Tibial artery (tissue), 4 donors: ENCODE measurements at places on chromosomes 6 and 20.

GRCh38 chr20:54090230-54091119, 20.1 kb upstream of the BCAS1 start:
- no peaks in the 10 kb centered on the region for H3K4me1 ChIP-seq
- H3K36me3 ChIP-seq: no peaks in the 10 kb centered on the region
- peaks cover 6% of the 10 kb centered on the region for H3K27me3 ChIP-seq
- DNase-seq: no peak
- no peak overlapping the region for H3K27ac ChIP-seq

- DNase-seq: peak; percentile 78
- peak overlapping the region; percentile 73 for H3K27ac ChIP-seq
- peaks cover 28% of the 10 kb centered on the region for H3K4me1 ChIP-seq
Measured at GRCh38 chr20:38073307-38074071, 39.9 kb downstream of the RPRD1B start.

- H3K27me3 ChIP-seq: no peaks in the 10 kb centered on the region
- H3K4me3 ChIP-seq: no peak overlapping the region
- H3K27ac ChIP-seq: no peak overlapping the region
- H3K36me3 ChIP-seq: no peaks in the 10 kb centered on the region
Measured at GRCh38 chr6:130425537-130425936, 59.7 kb downstream of the TMEM200A start.

DNA sequence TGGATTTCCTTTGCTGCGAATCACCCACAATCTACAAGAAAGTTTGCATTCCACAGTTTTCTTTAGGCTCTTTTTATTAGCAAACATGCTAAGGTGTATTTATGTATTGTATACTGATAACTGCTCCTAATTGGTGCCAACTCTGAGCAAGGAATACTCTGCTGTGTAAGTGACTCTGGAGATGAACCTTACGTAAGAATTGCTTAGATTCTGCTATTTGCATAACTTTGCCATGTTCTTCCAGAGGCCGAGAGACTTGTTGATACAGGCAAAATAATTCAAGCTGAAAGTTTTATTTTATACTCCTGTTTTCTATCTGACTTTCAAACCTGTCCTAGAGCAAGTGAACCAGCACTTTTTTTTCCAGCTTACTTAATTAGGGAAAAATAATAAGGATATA, 461.3 kb downstream of the GJA1 start:
- H3K27ac ChIP-seq: no peak overlapping the region
- H3K27me3 ChIP-seq: no peaks in the 10 kb centered on the region

GRCh38 chr6:99017150-99017549, 69.4 kb upstream of the FBXL4 start:
- no peak overlapping the region for H3K4me3 ChIP-seq
- no peak overlapping the region for H3K27ac ChIP-seq
- DNase-seq: no peak
- no peaks in the 10 kb centered on the region for H3K4me1 ChIP-seq

DNA sequence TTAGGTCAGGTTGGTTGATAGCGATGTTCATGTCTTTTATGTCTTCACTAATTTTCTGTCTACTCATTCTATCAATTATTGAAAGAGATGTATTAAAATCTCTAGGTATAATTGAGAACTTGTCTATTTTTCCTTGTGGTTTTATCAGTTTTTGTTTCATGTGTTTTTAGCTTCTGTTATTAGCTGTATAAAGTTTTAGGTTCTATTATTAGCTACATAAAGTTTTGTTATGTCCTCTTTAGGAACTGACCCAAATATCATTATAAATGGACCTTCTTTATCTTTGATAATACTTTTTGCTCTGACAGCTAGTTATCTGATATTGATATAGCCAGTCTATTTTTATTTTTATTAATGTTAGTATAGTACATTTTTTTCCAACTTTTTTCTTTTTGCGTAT, 92.4 kb upstream of the TMEM170B start:
- H3K4me1 ChIP-seq: no peaks in the 10 kb centered on the region
- no peak overlapping the region for H3K4me3 ChIP-seq
- H3K27ac ChIP-seq: no peak overlapping the region
- no peaks in the 10 kb centered on the region for H3K36me3 ChIP-seq

GRCh38 chr6:140445474-140446004, 1071.1 kb upstream of the CITED2 start:
- DNase-seq: no peak
- no peak overlapping the region for H3K4me3 ChIP-seq
- no peaks in the 10 kb centered on the region for H3K36me3 ChIP-seq
- H3K4me1 ChIP-seq: peaks cover 11% of the 10 kb centered on the region

DNA sequence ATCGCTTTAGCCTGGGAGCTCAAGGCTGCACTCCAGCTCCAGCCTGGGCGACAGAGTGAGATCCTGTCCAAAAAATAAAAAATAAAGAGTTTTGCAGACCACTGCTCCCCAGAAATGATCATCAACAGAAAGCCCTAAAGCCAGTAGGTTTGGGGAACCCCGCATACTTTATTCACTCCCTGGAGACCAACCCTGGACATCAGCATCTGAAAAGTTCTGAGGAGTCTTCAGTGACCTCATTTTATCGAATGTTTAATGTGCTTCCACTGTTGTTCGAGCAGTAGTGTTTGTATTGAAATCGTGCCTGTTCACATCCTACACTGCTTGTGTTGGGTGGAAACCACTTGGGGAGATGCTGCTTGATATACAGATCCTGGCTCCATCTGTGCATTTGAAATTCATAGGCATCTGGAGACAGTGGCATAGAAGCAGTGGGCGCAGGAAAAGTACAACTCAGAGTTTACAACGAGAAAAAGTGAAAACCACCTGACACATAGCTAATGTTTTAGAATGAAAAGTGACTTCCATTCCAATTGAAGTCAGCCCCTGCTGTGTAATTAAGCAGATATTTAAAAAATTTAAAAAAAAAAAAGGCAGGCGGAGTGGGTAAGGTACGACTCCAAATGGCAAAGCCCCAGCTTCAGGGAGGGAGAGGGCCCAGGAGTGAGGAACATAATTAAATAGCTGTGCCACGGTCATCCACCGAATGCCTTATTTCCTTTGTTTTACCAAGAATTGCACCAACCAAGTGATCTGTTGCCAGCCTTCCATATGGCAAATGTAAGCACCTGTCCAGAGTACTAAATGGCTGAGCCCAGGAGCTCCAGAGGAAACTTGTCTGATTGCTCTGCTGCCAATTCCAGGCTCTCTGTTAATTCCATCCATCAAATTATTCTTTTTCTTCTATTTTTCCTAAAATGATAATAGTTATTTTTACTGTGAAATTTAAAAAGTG, 100.4 kb upstream of the NAA20 start:
- H3K4me3 ChIP-seq: no peak overlapping the region
- H3K4me1 ChIP-seq: peaks cover 4% of the 10 kb centered on the region
- no peaks in the 10 kb centered on the region for H3K27me3 ChIP-seq
- DNase-seq: no peak
- no peaks in the 10 kb centered on the region for H3K36me3 ChIP-seq

DNA sequence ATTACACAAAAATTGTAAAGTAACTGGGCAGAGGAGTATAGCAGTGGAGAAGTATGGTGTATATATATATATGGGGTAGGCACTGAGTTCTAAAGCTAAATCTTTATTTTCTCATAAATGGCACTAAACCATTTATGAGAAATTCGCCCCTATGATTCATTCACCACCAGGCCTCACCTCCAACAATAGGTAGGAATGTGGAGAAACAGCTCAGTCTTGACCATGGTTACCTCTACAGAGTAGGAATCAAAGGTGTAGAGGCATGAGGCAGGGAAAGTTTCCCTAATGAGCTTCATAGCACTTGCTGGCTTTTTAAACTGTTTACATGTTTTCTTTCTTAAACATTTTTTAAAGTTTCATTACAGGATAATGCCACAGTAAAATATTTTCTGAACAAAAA, 36.9 kb upstream of the SUMO4 start:
- peaks cover 22% of the 10 kb centered on the region for H3K4me1 ChIP-seq
- H3K4me3 ChIP-seq: no peak overlapping the region
- no peaks in the 10 kb centered on the region for H3K36me3 ChIP-seq
- no peak overlapping the region for H3K27ac ChIP-seq
- H3K27me3 ChIP-seq: no peaks in the 10 kb centered on the region
- DNase-seq: no peak

DNA sequence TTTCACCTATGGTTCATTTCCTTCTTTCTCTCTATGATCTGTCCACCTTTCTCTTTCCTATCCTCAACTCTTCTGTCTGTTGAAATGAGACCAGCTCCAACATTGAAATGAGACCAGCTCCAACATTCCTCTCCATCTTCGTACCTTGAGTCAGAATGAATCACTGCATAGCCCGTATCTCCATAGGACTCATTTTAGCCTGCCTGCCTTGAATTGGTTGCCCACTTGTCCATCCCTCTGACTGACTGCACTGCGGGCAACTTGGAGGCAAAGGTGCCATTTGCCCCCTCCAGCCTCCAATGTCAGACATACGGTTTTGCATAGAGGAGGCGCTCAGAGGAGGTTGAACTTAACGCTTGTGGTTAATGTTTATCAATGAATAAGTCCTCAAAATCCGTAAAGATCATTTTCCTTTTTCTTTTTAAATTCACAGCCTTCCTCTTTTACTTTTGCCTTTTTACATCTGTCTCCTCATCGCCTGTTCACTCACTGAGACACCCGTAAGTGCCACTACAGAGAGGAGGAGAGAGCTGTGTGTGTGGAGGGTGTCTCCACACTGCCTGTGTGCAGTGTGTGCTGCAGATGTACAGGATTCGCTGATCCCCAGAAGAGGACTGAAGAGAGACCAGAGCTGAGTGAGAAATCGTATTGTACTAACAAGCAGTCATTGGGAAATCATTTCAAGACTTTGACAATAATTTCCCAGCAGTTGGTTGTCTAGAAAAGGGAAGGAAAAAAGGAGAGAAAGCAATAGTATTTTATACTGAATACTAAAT, 579.6 kb upstream of the MAP3K7 start:
- H3K4me1 ChIP-seq: no peaks in the 10 kb centered on the region
- no peaks in the 10 kb centered on the region for H3K36me3 ChIP-seq
- no peak for DNase-seq
- H3K4me3 ChIP-seq: no peak overlapping the region
- no peaks in the 10 kb centered on the region for H3K27me3 ChIP-seq

DNA sequence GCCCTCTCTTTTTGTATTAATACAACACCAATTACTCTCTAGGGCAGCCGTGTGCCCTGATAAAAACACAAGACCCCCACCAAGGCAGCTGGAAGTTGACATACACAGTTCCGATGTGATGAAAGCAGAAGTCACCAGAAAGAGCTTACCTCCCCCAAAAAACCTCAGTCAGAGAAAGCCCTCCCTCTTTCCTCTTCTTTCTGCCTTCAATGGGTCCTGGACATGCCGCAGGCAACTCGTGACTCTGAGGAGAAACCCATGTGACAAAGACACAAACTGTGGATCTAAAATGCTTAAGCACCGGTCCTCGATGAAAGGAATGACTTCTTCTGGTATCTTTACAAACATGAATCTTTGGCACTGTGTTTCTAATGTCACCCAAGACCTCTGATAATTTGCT, 117.7 kb upstream of the CCDC28A start:
- H3K4me3 ChIP-seq: no peak overlapping the region
- no peaks in the 10 kb centered on the region for H3K27me3 ChIP-seq
- H3K27ac ChIP-seq: no peak overlapping the region
- DNase-seq: no peak

GRCh38 chr20:44247586-44248409, 690 bp downstream of the GDAP1L1 start:
- no peaks in the 10 kb centered on the region for H3K36me3 ChIP-seq
- H3K27me3 ChIP-seq: peaks cover 13% of the 10 kb centered on the region
- DNase-seq: no peak
- peak overlapping the region; percentile 41 for H3K4me3 ChIP-seq

GRCh38 chr6:43733471-43734293, 36.3 kb upstream of the VEGFA start:
- DNase-seq: no peak
- H3K27ac ChIP-seq: no peak overlapping the region
- H3K27me3 ChIP-seq: no peaks in the 10 kb centered on the region
- H3K36me3 ChIP-seq: no peaks in the 10 kb centered on the region
- H3K4me3 ChIP-seq: no peak overlapping the region
- no peaks in the 10 kb centered on the region for H3K4me1 ChIP-seq

DNA sequence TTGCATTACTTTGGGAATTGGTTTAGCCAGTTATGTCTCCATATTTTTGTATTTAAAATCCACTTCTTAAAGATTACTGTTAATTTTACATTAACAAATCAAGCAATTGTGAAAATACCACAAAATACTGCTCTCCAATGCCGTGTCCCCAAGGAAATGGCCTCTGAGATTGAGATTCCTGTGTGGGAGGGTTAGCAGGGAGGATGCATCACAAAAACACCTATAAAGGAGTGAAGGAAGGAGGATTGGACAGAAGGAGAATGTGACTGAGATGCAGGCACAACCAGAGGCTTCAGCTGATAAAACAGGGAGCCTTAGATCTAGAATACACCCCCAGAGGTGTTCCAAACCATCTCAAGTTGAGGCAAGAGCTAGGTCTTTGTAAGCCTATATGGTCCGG, 34.2 kb upstream of the NKAIN2 start:
- no peak overlapping the region for H3K27ac ChIP-seq
- H3K4me3 ChIP-seq: no peak overlapping the region
- H3K4me1 ChIP-seq: peaks cover 15% of the 10 kb centered on the region
- no peak for DNase-seq
- no peaks in the 10 kb centered on the region for H3K36me3 ChIP-seq
- H3K27me3 ChIP-seq: no peaks in the 10 kb centered on the region

GRCh38 chr6:32167154-32167760, 2.9 kb downstream of the EGFL8 start:
- H3K4me1 ChIP-seq: no peaks in the 10 kb centered on the region
- H3K4me3 ChIP-seq: no peak overlapping the region
- H3K36me3 ChIP-seq: peaks cover 42% of the 10 kb centered on the region
- no peak overlapping the region for H3K27ac ChIP-seq
- DNase-seq: no peak

DNA sequence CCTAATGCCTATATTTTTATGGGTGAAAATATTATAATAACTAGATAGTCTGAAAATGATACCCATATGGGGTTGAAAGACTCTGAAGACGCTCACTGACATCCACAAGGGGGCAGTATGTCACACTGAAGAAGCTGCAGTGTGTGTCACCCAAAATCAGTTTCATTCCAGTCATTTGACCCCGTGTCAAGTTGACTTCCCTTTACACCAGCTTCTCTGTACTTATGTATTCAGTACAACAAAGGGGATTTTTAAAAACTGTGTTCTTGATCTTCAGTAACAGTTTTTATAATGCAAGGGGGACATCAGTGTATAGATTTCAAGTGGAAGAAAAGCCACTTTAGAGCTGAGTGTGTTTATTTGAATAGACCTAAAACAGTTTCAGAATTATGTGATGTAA, 19.3 kb downstream of the FAXC start:
- no peak for DNase-seq
- H3K27ac ChIP-seq: no peak overlapping the region
- no peaks in the 10 kb centered on the region for H3K36me3 ChIP-seq
- H3K27me3 ChIP-seq: no peaks in the 10 kb centered on the region
- no peak overlapping the region for H3K4me3 ChIP-seq

GRCh38 chr6:139881728-139882211, 507.3 kb upstream of the CITED2 start:
- peaks cover 15% of the 10 kb centered on the region for H3K4me1 ChIP-seq
- DNase-seq: no peak
- H3K27me3 ChIP-seq: no peaks in the 10 kb centered on the region
